ENCODE measurements at places on chromosomes 6 and 20.

DNA sequence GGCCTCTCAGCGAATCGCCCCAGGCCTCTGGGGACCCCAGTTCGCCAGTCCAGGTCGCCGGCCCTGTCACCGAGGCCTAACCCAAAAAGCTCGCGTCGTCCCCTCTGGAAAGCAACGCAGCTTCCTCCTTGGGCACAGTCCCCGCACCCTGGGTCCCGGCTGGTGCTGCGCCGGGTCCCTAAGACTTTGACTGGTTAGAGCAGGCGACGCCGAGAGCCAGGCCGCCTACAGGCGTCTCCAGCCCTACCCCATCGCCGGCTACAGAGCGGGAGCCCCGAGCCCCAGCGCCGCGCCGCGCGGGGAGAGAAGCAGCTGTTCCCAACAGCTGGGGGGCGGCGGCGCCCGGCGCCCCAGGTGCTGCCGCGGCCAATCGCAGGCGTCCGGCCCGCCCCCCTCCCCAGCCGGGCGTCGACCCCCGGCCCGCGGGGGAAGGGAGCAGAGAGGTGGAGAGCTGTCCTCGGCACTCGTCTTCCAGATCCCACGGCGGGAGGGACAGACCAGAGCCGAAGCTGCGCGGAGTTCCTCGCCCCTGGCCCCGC lies 540 bp upstream of the RBM24 start:
- no peak for DNase-seq

DNA sequence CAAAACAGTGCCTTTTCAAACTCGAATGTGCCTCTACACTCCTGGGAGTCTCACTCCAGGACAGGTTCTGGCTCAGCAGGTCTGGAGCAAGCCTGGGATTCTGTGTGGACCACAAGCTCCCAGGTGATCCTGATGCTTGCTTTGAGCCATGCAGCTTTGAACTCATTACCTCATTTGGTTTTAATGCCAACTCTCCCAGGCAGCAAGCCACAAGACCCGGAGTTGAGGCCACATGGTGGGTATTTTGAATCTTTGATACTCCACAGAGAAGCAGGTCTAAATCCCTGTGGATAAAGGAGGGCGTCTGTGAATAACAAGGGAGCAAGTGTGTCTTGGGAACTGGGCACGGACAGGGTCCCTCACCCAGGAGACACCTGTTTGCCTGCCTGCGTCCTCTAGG lies 205.4 kb upstream of the CST7 start:
- no peak for DNase-seq

DNA sequence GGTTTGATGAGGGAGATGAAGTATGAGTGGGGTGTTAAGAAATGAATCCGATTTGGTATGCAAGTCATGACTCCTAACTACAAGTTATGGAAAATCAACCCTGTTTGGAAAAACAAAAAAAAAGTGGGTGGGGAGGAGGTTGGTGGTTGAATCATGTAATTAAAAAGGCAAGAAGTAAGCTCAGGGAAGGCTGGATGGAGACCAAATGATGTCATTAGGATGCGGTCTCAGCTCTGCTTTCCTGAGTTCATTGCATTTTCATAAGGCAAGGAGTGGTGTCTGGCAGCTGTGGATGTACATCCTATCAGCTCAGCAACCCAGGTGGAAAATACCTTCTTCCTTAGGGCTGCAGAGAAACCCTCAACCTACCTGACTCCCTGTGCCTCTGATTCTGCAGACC lies 60.4 kb upstream of the AKAP12 start:
- DNase-seq: peak; percentile 66

- no peak for DNase-seq
These were observed 276.0 kb upstream of the SGK1 start for GRCh38 chr6:134593887-134594286.

All from fibroblast of skin of left biceps (primary cell).